Right lobe of liver (tissue), 6 donors: ENCODE measurements at places on chromosomes 6 and 20. TPM values are rescaled to one million over a fixed set of nuclear protein-coding genes. Genes with fewer than 3 reads are reported as not detected.

SOX12 gene
- total RNA-seq, result 3.6 TPM

LPA gene
- 194 TPM for total RNA-seq

AFDN gene
- total RNA-seq, result 88.1 TPM

KHDC1 gene
- total RNA-seq, result not detected

GGTLC1 gene
- not detected for total RNA-seq

WFDC2 gene
- total RNA-seq, result 2.4 TPM

LPIN3 gene
- 25.5 TPM for total RNA-seq

C6orf141 gene
- 0.22 TPM for total RNA-seq
